ENCODE measurements at places on chromosomes 3 and 15.

- DNase-seq: no peak
Observed at GRCh38 chr3:60573494-60573893, 677.8 kb downstream of the FHIT start.

- DNase-seq: no peak
Observed at GRCh38 chr3:151168269-151169094, 34.5 kb downstream of the GPR171 start.

- no peak for DNase-seq
Observed at GRCh38 chr3:61356685-61357084, 105.4 kb upstream of the FHIT start.

DNA sequence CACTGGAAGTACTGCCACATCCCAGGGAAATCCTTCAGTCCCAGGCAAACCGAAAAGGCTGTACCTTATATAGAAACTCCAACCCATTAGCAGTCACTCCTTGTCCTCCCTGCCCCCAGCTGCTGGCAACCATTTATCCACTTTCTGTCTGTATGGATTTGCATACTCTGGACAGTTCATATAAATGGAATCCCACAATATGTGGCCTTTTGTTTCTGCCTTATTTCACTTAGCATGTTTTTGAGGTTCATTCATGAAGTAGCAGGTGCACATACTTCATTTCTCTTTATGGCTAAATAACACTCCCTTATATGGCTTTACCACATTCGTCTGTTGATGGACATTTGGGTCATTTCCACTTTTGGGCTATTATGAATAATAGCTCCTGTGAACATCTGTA is 51.6 kb upstream of the CMTM8 start:
- DNase-seq: no peak

DNA sequence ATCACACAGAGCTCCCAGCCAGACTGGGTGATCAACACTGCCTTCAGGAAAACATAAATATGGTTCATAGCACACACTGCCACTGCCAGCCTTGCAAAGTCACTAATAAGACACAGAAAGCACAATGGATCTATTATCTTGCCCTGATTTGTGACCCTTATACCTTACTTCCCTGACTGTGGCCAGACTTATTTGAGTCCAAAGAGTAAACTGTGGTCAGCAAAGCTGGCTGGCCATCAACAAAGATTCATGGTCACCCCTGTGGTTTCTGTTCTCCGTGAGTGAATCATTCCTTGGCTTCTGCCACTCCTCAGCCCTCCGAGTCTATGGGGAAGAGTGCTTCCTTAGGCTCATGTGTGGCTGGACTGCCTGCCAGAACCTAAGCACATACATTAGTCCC is 437.7 kb downstream of the RAP2B start:
- DNase-seq: peak; percentile 33

DNA sequence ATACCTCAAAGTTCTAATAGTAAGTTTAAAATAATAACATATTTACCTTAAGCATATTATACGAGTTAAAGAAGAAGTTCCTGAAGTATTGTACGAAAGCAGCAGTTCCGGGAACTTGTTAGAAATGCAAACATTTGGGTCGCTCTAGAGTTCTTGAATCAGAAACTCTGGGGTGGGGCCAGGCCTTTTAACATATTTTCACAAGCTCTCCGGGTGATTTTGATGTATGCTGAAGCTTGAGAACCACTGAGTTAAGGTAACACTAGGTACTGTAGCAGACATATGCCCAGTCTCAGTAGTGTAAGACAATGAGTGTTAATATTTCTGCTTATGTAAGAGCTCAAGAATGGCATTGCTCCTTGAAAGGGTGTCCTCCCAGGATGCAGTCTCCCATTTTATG is 461.1 kb downstream of the C3orf38 start:
- no peak for DNase-seq

GRCh38 chr3:78277801-78278200 is 1237.9 kb downstream of the ROBO2 start:
- no peak for DNase-seq
